Neural progenitor cell (in vitro differentiated cells): ENCODE measurements at places on chromosomes 11 and 22. TPM values are rescaled to one million over a fixed set of nuclear protein-coding genes. Genes with fewer than 3 reads are reported as not detected.

DNA sequence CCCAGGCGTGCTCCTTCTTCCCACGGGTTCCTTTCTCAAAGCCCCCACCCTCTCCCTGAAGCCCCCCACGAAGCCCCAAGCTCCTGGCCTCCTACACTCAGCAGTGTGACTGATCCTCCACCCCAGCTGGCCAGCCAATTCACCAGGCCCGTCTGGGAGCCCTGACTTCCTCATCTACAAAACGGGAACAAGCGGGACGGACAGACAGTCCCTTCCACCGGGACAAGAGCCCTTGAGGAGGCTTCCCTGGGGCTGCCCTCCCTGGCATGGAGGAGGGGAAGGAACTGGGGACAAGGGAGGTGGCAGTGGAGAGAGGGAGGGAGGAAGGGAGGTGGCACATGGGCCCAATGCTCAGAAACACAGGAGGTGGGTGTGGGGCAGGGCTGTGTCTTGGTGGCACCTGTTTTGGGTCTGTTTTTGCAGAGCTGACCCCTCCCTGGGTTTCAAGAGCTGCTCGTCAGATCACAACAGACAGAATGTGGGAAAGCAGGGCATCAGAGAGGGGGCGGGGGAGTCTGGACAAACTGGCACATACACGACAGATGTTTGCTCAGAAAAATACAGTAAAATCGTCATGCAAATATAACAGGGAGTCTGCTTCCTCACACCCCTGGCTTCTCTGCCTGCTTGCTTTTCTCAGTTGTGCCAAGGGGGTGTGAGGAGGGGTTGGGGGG lies 56.8 kb downstream of the ELFN2 start:
- no peak overlapping the region for H3K27ac ChIP-seq
- no peaks in the 10 kb centered on the region for H3K27me3 ChIP-seq
- peaks cover 16% of the 10 kb centered on the region for H3K4me1 ChIP-seq
- H3K36me3 ChIP-seq: no peaks in the 10 kb centered on the region
- no peak overlapping the region for H3K4me3 ChIP-seq

GRCh38 chr11:126202646-126203359 lies 8.6 kb downstream of the RPUSD4 start:
- no peaks in the 10 kb centered on the region for H3K4me1 ChIP-seq
- H3K27me3 ChIP-seq: no peaks in the 10 kb centered on the region
- no peak for DNase-seq
- H3K4me3 ChIP-seq: no peak overlapping the region
- peaks cover 4% of the 10 kb centered on the region for H3K36me3 ChIP-seq

DNA sequence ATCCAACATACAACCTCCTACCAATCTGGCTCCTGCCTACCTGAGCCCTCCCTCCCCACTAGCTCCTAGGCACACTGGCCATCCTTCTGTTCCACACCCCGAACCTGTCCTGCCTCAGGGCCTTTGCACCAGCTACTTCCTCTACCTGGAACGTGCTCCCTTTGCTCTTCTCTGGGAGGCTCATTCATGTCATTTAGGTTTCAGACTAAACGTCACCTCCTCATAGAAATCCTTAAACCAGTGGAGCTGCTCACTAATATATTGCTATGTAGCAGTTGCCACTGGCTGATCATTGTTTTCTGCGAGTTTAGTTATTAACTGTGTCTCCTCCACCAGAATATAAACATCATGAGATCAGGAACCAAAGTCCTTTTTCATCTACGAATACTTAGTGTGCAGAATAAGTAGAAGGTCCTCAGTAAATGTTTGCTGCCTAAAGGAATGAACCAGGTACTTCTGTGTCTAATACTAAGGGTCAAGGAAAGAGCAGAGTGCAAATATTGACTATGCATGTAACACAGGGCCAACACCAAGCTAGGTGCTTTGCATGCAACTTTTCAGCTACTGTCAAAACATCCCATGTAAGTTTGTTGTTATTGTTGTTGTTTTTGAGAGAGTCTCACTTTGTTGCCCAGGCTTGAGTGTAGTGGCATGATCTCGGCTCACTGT lies 277.6 kb upstream of the SYN3 start:
- no peak overlapping the region for H3K27ac ChIP-seq
- DNase-seq: no peak
- no peaks in the 10 kb centered on the region for H3K27me3 ChIP-seq
- no peaks in the 10 kb centered on the region for H3K36me3 ChIP-seq
- H3K4me1 ChIP-seq: no peaks in the 10 kb centered on the region

GRCh38 chr11:56380120-56380519 lies 4.7 kb downstream of the OR8U1 start:
- no peaks in the 10 kb centered on the region for H3K36me3 ChIP-seq
- no peaks in the 10 kb centered on the region for H3K27me3 ChIP-seq
- no peak for DNase-seq
- no peaks in the 10 kb centered on the region for H3K4me1 ChIP-seq

- no peak for DNase-seq
- H3K4me1 ChIP-seq: no peaks in the 10 kb centered on the region
- H3K27me3 ChIP-seq: no peaks in the 10 kb centered on the region
- H3K4me3 ChIP-seq: no peak overlapping the region
- H3K36me3 ChIP-seq: no peaks in the 10 kb centered on the region
Observed at GRCh38 chr11:97237151-97237550, 847.3 kb downstream of the JRKL start.

GRCh38 chr11:18578975-18579598 lies 9.4 kb downstream of the UEVLD start:
- no peak overlapping the region for H3K4me3 ChIP-seq
- no peaks in the 10 kb centered on the region for H3K36me3 ChIP-seq
- DNase-seq: no peak
- H3K27me3 ChIP-seq: no peaks in the 10 kb centered on the region
- no peak overlapping the region for H3K27ac ChIP-seq
- H3K4me1 ChIP-seq: no peaks in the 10 kb centered on the region

GRCh38 chr22:46421267-46421666 lies 85.8 kb downstream of the TRMU start:
- no peak overlapping the region for H3K4me3 ChIP-seq
- no peak overlapping the region for H3K27ac ChIP-seq
- H3K36me3 ChIP-seq: peaks cover 4% of the 10 kb centered on the region
- no peaks in the 10 kb centered on the region for H3K27me3 ChIP-seq

- H3K27ac ChIP-seq: no peak overlapping the region
- H3K36me3 ChIP-seq: no peaks in the 10 kb centered on the region
- peaks cover 3% of the 10 kb centered on the region for H3K4me1 ChIP-seq
Observed at GRCh38 chr22:49306632-49307480, 520.8 kb downstream of the BRD1 start.

DNA sequence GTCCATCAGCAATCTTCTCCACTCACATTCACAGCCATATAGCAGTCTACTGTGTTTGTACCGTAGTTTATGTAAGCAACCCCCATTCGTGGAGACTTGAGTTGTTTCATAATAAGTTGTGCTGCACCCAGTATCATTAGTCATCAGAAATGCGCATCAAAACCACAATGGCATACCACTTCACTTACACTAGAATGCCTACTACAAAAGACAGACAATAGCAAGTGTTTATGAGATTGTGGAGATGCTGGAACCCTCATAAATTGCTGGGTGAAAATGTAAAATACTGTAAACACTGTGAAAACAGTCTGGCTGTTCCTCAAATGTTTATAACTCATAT lies 133.3 kb downstream of the ATXN10 start:
- DNase-seq: no peak
- H3K36me3 ChIP-seq: no peaks in the 10 kb centered on the region
- H3K4me3 ChIP-seq: no peak overlapping the region
- H3K4me1 ChIP-seq: no peaks in the 10 kb centered on the region

GRCh38 chr11:61023086-61023965 lies 51.8 kb downstream of the CD6 start:
- H3K27ac ChIP-seq: no peak overlapping the region
- H3K27me3 ChIP-seq: peaks cover 75% of the 10 kb centered on the region

- H3K4me3 ChIP-seq: no peak overlapping the region
- H3K36me3 ChIP-seq: no peaks in the 10 kb centered on the region
Observed at GRCh38 chr11:111097191-111097590, 148.3 kb upstream of the POU2AF2 start.

DNA sequence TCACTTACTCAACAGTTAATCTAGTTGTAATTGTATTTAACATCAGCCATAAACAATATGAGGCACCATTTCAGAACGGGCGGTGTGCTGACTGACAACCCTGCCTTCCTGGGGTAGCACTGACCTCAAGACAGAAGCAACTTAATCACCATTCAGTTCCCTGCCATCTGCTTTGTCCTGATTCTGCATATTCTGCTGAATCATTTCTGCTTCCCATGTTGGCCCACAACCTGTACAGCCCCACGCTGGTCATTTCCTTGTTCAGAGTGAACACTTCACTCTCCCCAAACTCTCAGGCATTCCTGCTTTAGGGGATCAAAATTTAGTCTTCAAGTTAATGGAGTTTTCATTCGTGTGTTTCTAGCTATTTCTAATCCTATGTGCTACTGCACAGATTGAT lies 132.3 kb upstream of the ZBED5 start:
- no peak overlapping the region for H3K4me3 ChIP-seq
- no peaks in the 10 kb centered on the region for H3K4me1 ChIP-seq
- H3K27ac ChIP-seq: no peak overlapping the region
- no peaks in the 10 kb centered on the region for H3K27me3 ChIP-seq

DNA sequence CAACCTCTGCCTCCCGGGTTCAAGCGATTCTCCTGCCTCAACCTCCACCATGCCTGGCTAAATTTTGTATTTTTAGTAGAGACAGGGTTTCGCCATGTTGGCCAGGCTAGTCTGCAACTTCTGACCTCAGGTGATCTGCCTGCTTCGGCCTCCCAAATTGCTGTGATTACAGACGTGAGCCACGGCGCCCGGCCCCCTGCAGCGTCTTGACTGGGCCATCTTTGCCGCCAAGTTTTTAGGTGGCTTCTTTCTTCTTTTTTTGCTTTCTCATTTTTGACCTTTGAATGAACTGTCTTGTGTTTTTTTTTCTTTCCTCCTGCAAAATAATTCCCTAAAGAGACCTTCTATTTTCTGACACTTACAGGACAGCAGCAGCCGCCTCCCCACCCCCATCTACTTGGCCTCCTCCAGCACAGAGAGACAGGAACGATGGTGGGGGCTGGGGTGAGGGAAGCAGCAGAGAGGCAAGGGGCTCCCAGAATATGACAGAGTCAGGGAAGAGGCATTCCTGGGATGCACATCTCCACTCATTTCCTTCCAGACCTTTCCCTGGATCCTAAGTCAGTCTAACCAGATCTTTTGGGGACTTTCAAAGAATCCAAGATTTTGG lies 92.6 kb upstream of the ALX4 start:
- H3K36me3 ChIP-seq: no peaks in the 10 kb centered on the region
- DNase-seq: no peak
- H3K4me1 ChIP-seq: no peaks in the 10 kb centered on the region
- no peak overlapping the region for H3K27ac ChIP-seq
- H3K27me3 ChIP-seq: no peaks in the 10 kb centered on the region
- no peak overlapping the region for H3K4me3 ChIP-seq

GRCh38 chr11:130192845-130193267 lies 33.3 kb downstream of the ST14 start:
- no peaks in the 10 kb centered on the region for H3K36me3 ChIP-seq
- no peak for DNase-seq
- no peak overlapping the region for H3K27ac ChIP-seq
- no peak overlapping the region for H3K4me3 ChIP-seq

DNA sequence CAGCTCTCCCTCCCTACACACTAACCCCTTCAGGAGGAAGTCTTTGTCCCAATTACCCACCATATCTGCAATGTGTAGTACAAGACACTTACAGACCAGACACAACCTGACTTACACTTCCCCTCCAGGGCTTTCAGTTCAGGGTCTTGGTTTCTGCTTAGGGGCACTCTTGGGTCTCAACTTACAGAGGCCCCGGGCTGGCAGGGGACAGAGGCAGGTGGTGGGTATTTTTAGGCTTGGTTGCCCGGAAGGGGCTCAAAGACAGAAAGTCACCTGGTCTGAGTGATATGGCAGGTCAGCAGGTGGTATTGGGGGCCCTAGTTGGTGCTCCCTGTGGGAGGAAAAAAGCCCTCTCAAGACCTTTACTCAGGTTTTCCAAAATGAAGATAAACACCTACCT lies 3.4 kb upstream of the TMEM184B start:
- no peak overlapping the region for H3K27ac ChIP-seq
- no peaks in the 10 kb centered on the region for H3K36me3 ChIP-seq
- H3K4me3 ChIP-seq: no peak overlapping the region
- no peak for DNase-seq
- H3K27me3 ChIP-seq: no peaks in the 10 kb centered on the region

DNA sequence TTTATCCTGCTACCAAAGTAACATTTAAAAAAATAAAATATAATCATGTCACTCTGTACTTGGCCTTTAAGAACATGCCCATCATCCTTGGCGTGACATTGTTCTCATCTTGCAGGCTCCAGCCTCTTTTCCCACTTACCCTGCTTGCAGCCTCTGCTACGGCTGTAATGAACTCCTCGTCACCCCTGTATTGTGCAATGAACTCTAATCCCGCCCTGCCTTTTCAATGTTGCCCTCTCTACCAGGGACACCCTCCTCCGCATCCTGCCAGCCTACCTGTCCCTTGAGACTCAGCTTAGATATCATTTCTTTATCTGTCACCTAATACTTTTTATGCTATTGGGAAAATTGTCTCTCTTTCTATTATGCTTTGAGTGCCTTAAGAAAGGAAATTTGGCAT lies 12.6 kb upstream of the MMP20 start:
- H3K36me3 ChIP-seq: no peaks in the 10 kb centered on the region
- DNase-seq: no peak
- no peak overlapping the region for H3K4me3 ChIP-seq

DNA sequence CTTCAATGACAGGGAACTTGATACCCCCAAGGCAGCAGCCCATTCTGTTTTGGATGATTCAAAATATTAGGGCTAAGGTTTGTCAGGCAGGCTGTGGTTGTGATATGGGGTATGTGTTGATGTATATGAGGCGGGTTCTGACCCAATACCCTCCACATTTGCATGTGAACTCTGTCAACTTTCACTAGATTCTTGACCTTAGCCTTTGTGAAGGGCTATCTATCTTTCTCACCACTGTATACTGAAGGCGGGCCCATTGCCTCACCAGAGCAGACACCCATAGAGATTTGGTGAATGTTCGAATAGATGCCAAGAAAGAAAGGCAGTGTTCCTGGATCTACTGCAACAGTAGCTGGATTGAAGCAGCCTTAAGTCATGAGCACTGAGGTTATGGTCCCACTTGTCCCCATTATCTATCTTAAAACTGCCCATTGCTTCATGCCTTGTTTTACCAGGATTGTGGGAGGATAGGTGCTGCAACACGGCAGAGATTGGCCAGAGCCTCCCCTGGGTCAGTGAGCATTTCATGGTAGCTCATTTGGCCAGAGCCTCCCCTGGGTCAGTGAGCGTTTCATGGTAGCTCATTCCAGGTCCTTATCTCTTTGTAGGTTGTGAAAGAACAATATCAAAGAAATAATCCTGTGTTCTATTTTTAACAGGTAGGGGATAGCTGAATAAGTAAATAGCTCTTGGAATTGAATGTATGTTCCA lies 399.6 kb downstream of the TMEM135 start:
- H3K4me1 ChIP-seq: no peaks in the 10 kb centered on the region
- DNase-seq: no peak
- no peaks in the 10 kb centered on the region for H3K27me3 ChIP-seq
- H3K4me3 ChIP-seq: no peak overlapping the region
- no peak overlapping the region for H3K27ac ChIP-seq
- no peaks in the 10 kb centered on the region for H3K36me3 ChIP-seq

The MOV10L1 gene
- total RNA-seq: 0.99 TPM in 1 of 2 replicates, not detected in the other

The RIMBP3B gene
- total RNA-seq: 0.34 TPM in 1 of 2 replicates, not detected in the other

The THYN1 gene
- 76.0 and 109 TPM in 2 replicates for total RNA-seq

The UPK2 gene
- total RNA-seq: 0.43 TPM in 1 of 2 replicates, not detected in the other

The SPTBN2 gene
- total RNA-seq: 14.5 and 51.7 TPM in 2 replicates

The GNG3 gene
- 2.0 TPM in 1 of 2 replicates, not detected in the other for total RNA-seq

The HBG2 gene
- total RNA-seq: not detected in 2 replicates

The SEZ6L gene
- total RNA-seq: 0.22 and 0.31 TPM in 2 replicates
